ENCODE measurements at places on chromosomes 7 and 10.

GRCh38 chr10:60170250-60170649 lies 219.4 kb downstream of the ANK3 start:
- DNase-seq = no peak

- no peak for DNase-seq
These were observed 109.4 kb upstream of the PDCD4 start for GRCh38 chr10:110762109-110762848.

GRCh38 chr10:103896225-103896624 lies 21.8 kb downstream of the STN1 start:
- DNase-seq = no peak

- DNase-seq = no peak
These were observed 142.3 kb downstream of the ARHGAP22 start for GRCh38 chr10:48462482-48463020.

DNA sequence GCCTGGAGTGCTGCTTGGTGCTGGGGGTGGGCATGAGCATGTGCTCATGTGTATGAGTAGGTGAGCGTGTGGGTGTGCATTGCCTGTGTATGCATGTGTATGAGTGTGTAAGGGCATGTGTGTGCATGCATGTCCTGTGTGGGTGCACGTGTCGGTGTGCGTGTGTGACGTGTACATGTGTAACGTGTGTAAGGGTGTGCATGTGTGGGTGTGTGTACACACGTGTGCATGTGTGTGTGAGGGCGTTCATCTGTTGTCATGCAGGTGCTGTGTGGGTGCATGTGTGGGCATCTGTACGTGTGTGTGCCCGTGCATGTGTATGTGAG lies 30.3 kb downstream of the FAM20C start:
- no peak for DNase-seq

- no peak for DNase-seq
These were observed 161.6 kb upstream of the PPP2R2D start for GRCh38 chr10:131739206-131739605.

- no peak for DNase-seq
These were observed 43.1 kb upstream of the EMX2 start for GRCh38 chr10:117499248-117500105.

GRCh38 chr10:21100190-21100589 lies 203.1 kb upstream of the NEBL start:
- DNase-seq = no peak

- no peak for DNase-seq
These were observed 22.6 kb downstream of the WNT8B start for GRCh38 chr10:100485366-100485765.

GRCh38 chr7:98784216-98784785 lies 85.5 kb downstream of the TMEM130 start:
- DNase-seq = no peak

DNA sequence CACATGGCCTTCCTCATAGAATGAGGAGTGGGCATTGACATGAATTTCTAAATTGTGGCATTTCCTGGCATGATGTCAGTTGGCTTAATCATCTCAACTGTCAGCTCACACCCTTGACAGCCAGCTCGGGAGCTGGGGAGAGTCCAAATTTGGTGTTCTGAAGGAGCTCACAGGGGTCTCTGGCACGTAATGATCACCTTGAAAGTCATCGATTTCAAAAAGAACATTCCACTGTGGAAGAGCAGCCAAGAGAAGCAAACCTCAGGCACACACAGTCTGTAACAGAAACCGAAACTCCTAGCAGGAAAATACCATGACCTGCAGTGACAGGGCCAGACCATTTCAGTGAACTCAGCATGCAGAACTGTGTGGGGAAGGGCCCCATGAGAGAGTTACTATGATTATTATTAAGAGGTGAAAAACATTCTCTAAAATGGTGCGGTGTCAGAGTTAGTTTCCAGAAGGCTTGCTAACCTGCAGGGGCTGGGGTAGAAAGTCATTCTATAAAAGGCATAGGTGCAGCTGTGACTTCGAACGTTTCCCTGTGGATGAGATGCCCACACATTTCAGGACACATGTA lies 26.4 kb upstream of the KLF6 start:
- no peak for DNase-seq

DNA sequence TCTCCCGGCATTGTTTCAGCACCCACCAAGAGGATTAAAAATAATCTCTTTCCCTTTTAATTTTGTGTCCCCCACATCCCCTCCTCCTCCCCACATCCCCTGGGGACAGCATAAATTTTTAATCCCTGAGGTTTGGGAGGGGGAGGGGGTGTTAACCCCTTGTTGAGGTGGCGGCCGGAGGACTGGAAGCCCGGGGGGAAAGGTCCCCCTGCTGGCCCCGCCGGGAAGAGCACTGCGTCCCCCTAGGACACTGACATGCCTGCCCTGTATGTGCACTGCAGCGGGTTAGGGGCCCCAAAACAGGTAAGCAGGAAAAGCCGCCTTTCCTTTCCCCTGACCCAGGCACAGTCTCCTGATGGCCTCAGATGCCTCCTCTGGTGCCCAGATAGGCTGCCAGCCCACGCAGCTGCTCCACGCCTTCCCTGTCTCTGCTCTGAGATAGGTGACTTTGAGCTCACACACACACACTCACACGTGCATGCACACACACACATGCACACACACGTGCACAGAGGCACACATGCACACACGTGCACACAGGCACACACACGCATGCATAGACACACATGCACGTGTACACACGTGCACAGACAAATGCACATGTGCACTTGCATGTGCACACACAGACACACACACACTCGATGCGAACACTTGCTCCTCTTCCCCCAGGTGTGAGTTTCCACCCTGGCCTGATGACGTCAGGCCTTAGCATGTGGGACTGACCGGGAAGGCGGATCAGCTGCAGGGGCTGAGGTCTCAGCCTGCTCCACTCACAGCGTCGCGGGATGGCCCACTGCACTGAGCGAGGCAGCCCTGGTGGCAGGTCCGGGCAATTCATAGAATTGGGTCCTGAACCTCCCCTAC lies 12.3 kb downstream of the CNPY1 start:
- no peak for DNase-seq

- no peak for DNase-seq
These were observed 68.3 kb downstream of the NAMPT start for GRCh38 chr7:106216517-106216922.

All from SHP77 treated with DMSO at 0.1 percent for 48 hours (cell line).